ENCODE measurements at places on chromosomes 11 and 22. TPM values are rescaled to one million over a fixed set of nuclear protein-coding genes. Genes with fewer than 3 reads are reported as not detected.

The SLC22A25 gene
- total RNA-seq, result 0.23 TPM

The CKAP5 gene
- total RNA-seq, result 190 TPM

The MOGAT2 gene
- not detected for total RNA-seq

The CDC42BPG gene
- 2.1 TPM for total RNA-seq

The CECR2 gene
- total RNA-seq, result 6.0 TPM
